ENCODE measurements at places on chromosomes 5 and 9.

DNA sequence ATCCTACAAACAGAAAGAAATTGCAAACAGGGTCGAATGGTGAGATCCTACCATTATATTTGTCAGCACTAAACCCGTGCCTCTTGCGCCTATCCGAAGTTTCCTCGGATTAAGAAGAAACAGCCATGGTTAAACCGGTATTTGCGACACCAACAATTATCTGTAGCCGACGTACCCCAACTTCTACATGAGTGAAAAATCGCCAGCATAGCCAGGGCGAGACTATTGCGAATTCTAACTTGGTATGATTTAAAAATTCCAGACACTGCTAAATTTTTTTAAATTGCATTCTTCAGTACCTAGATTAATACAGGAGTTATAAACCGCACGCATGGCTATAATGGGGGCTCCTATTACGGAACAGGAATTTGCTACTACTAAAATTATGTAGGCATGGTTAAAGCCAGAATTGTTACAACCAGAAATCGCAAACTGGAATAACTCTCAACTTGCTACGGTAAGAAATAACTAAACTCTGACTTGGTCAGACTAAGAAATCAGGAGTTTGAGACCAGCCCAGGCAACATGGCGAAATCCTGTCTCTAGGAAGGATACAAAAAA, 25.3 kb upstream of the ANXA2R start:
- DNase-seq, result no peak

GRCh38 chr5:80810425-80810824, 149.7 kb upstream of the RASGRF2 start:
- DNase-seq, result no peak

DNA sequence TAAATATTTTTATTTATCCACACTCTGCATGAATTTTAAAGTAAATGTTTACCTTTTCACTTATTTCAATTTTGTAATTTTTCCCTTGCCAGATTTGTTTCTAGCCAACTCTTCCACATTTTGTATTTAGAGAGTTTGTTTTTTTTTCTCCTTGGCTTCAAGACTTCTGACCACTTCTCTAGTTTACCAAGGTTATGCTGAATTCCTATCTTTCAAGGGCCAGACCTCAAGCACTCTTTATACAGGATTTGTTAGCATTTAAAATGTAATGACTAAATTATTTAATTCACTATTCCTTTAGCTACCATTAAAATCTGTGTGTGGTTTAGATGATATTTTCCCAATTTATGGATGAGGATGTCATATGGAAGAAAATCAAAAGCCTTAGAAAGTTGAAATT, 42.5 kb downstream of the MEF2C start:
- DNase-seq, result no peak

GRCh38 chr5:9876451-9876850, 246.3 kb upstream of the TAS2R1 start:
- no peak for DNase-seq

GRCh38 chr5:116229131-116229689, 144.4 kb downstream of the COMMD10 start:
- no peak for DNase-seq

DNA sequence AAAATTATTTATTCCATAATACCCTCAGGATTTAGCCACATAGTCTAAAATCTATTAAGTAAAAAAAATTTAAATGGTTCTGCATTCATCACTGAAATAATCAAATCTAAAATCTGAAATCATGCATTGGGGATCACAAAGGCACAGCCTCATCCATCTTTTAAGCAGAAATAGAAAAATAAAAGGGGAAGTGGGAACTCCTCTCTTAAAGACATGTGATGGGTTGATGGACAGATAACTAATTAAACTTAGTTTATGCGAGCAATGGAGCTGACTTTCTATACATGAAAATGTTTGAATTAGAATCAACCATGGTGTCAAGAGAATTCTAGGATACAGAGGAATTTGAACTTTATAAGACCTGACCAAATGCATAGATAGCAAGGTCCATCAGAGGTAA, 170.5 kb downstream of the GABRB2 start:
- DNase-seq, result no peak

- DNase-seq, result no peak
Measured at GRCh38 chr5:172487671-172488070, 33.3 kb upstream of the SH3PXD2B start.

- DNase-seq, result no peak
Measured at GRCh38 chr5:132327252-132327955, 33.2 kb downstream of the SLC22A4 start.

DNA sequence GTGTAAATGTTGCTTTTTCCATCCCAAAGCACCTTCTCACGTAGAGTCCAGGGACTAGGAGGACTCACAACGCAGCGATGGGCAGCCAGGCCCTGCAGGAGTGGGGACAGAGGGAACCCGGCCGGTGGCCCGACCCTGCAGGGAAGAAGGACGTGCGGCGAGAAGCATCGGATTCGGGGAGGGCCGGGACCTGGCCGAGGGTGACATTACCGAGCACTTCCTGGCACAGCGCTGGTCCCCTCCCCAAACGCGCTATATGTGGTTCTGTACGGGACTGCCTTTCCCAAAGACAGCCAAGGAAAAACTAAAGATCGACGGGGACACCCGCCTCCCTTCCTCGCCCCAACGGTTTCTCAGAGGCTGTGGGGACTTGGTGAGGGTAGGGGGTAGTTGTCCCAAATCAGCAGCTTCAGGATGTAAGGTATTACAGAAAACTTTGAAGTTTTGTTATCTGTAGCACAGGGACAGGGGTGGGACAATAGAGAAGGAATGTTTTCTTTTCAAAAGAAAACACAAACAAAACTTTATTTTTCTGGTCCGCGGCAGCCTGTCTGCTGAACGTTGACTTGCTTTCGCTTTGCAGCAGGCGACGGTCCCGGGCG, 887 bp upstream of the MAP3K1 start:
- peak; percentile 17 for DNase-seq

All from activated gamma-delta T cell (primary cell).